GM04503 (cell line): ENCODE measurements at places on chromosomes 4 and X.

DNA sequence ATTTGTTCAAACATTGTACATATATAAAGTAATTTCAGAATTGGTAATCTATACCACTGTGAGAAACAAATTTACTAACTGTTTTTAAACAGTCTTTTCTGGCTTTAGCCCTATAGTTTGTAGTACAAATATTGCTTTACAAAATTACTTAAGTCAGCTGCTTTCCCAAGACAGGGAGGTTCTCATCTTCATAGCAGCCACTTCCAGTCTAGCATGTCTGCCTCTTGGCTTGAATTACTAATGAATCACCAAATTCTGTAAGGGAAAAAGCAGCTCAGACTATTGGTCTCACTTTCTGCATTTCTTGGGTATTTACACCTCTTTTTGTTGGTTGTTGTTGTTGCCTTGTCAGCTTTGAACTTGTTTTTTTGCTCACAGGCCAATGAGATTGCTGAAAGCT lies 187.2 kb downstream of the NPFFR2 start:
- no peak for DNase-seq

DNA sequence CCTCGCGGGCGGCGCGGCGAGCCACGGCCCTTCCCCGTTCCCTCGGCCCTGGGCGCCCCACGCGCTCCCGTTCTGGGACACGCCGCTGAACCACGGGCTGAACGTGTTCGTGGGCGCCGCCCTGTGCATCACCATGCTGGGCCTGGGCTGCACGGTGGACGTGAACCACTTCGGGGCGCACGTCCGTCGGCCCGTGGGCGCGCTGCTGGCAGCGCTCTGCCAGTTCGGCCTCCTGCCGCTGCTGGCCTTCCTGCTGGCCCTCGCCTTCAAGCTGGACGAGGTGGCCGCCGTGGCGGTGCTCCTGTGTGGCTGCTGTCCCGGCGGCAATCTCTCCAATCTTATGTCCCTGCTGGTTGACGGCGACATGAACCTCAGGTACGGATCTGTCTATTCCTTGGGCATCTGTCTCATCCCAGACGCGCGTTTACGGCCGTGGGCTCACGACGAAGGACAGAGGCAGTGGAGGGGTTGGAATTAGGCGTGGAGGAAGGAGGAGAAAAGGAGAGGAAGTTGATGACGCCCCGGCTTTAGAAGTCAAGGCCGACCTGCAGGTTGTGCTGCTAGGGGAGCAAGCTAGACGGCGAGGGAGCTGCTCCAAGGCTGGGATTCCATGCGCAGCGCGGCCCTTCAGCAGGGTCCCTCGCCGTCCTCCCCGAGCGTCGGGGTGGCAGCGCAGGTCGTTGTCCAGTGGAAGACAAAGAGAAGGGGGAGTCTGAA lies 792 bp downstream of the SLC10A4 start:
- DNase-seq = no peak

- no peak for DNase-seq
Observed at GRCh38 chr4:122636697-122637096, 15.8 kb upstream of the IL21 start.

DNA sequence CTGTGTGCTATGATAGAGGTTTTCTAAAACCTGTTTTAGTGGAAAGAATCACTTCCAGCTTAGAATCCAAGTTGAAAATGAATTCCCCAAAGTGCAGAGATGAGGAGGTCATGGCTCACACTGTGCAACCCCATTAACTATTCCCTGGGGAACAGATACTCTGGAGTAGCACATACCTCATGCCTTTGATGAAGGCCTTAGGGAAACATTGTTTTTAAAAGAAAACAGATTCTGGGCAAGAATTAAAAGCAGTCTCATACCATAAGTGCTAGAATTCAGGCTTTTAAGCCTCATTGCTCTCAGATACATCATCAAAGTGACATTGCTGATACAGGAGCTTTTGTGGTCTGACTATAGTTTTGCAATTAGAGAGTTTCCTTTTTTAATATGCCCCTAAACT lies 115.1 kb downstream of the NDST4 start:
- no peak for DNase-seq

DNA sequence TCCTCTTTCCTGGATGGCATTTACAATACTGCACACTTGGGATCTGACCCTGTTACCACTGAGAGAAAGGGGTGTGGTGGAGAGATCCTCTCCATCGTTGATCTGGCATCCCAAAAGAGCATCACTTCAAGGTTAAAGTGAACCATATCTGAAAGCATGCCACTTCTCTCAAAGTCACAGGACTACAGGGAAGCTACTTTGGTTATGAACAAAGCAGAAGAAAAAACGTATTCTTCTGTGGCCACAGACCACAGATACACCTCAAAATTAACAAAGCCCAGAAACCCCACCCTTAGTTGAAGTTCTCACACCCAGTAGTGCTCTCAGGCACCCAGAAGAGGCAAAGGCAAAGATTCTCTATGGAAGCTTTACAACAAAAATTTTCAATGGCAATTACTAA lies 108.3 kb downstream of the JADE1 start:
- DNase-seq = no peak

DNA sequence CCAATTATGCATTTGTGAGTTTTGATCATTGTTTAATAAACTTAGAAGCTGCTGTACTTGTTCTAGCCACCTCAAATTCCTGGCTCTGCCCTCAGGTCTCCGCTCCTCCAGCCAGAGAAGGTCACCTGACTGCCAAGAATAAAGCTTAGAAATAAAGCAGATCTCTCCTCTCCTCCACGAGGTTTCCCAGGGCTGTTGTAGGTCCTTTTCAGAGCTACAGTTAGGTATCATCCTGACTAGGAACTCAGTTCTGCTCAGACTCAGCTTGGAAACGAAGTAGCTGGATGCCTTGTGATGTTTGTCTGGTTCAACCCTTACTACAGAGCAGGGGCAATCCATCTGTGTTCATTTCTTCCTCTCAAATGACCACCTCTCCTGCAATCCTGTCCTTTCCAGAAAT lies 79.1 kb upstream of the RAPGEF2 start:
- DNase-seq = no peak

GRCh38 chrX:6311540-6311939 lies 82.9 kb upstream of the NLGN4X start:
- no peak for DNase-seq

DNA sequence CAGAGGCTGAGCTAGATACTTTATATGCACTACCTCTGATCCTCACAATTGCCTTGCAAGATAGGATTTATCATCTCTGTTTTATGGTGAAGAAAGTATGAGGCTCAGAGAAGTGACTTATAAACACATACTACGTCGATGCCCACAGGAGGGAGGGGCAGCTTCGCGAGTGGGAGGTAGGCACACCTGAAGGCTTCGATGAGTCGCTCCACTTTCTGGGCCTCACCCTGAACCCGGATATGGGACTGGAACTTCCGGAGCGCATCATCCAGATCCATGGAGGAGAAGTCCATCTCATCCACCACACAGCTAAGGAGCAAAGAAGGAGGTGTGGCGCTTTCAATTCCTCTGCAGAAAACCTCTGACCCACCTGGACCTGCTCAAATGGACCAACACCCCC lies 22.9 kb upstream of the KDM5C start:
- DNase-seq = no peak
